Stimulated activated CD4-positive, alpha-beta T cell treated with anti-CD3 and anti-CD28 coated beads, Interleukin-1b, Interleukin-23, amount 100 ng/mL, for 1 hour (primary cell): ENCODE measurements at places on chromosomes 1 and 21.

DNA sequence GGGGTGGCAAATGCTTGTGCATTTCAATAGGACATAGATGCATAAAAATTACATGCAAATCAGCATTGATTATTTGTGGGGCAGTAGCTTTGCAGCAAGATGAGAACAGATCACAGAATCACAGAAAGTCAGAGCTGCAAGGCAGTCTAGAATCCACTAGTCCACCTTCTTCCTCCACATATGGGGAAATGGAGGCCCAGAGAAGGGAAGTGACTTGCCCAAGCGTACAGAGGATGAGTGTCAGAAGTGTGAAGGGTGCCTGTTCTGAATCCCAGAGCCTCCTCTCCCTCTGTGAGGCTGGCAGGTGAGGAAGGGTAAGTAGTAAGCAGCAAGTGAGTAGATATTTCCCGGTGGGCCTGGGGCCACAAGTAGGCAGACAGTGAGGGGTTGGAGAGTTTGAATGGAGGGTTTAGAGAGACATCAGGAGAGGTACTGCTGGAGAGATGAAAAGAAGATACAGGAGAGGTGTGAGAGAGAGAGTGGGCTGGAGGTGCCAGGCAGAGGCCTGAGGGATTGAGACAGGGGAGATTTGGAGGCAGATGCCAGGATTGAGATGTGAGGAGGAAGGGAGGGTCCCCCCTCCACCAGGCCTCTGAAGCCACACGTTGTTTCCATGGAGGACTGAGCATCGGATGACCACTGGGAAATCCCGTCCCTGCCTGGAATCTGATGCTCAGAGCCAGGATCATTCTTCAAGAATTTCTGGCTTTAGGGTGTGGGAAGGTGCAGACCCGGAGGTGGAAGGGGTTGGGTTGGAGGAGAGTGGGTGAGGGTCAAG, 4.8 kb upstream of the MYOG start:
- no peak for DNase-seq

- no peak for DNase-seq
These were observed 13.0 kb downstream of the RIMS3 start for GRCh38 chr1:40652468-40652867.

- DNase-seq, result no peak
These were observed 29.9 kb downstream of the TMCO1 start for GRCh38 chr1:165738794-165739193.

DNA sequence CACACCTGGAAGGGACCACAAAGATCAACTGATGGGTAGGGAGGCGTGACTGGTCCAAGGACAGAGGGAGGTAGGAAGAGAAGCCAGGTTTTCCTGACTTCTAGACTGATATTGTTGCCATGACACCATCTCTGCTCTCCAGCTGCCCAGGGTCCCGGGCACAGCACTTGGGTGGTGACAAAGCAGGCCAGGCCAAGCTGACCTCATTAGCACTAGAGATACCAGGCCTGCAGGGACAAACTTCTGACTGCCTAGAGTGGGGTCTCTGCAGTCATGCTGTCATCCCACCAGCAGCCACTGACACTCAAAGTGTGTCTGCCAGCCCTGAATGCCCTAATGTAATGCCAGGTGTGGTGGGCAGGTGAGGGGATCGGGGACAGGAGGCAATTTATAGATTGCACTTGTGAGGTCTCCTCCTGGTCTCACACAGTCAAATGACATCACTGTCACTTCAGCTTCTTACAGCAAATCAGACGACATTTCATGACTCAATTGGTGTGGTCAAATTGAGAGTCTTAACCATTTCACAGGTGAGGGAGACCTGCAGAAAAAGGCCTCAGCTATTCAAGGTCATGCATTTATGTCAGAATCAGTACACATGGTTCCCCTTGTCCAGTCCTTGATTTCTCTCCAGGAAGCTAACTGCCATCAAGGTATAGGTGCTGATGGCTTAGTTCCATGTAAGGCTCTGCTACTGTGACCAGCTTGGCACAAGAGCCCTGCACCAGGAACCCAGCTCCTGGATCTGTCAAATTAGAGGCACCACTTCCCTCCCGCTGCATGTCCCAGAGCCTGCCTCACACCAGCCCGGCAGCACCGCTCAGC, 2.7 kb downstream of the SLC9A1 start:
- DNase-seq, result no peak

- DNase-seq, result no peak
These were observed 65.8 kb downstream of the BEND5 start for GRCh38 chr1:48710915-48711314.

- no peak for DNase-seq
These were observed 6.7 kb downstream of the LMO4 start for GRCh38 chr1:87335175-87335884.
